ENCODE measurements at places on chromosomes 7 and 10.

DNA sequence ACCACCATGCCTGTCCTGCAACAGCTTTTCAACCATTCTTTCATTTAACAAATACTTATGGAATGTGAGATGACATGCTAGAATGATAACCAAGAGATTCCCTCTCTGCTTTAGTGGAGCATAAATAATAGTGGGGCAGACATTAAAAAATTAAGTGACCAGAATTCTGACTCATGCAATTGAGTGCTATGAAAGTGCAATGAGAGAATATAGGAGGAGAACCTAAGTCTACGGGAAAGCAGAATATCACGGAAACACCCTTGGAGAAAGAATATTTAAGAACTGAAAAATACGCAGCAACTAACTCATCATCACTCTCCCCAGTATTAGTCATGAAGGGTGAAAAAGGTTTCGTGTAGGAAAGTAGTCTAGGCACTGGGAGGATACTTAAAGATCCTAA, 7.1 kb downstream of the KIF5B start:
- DNase-seq, result no peak

- no peak for DNase-seq
These were observed 66.5 kb downstream of the CLRN3 start for GRCh38 chr10:127826154-127826725.

DNA sequence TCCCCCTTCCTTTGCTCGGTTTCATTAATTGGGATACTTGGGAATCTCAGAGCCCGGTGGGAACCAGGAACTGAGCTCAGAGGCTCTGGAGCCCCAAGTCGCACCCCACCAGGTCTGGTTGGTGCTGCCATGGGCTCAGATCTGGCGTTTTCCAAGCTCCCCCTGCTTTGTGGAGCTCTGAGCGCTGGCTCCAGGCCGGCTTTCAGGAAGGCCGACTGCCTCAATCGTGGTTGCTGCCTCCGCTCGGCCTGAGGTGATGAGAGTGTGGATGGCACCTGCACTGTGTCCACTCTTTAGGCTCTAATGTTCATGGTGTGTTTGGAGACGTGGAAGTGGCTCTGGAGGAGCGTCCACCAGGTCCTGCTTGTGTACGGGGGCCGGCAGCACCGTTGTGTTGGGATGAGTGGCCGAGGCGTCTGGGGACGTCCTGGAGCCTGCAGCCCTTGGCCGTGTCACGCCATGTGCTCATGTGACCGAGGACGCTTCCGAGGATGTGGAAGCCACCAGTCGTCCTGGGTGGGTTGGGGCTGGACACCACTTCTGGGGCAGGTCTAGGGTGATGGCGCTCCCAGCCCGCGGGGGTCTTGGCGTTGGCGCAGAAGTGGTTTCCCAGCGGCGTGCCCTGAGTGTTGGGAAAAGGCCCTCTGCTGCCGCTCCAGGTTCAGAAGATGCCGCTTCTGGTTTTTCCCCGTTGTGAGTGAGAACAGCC, 8.2 kb downstream of the INPP5A start:
- no peak for DNase-seq

GRCh38 chr10:47245731-47246350, 54.2 kb upstream of the GDF10 start:
- no peak for DNase-seq

- DNase-seq, result no peak
These were observed 47.5 kb downstream of the FAM53B start for GRCh38 chr10:124696446-124697392.

DNA sequence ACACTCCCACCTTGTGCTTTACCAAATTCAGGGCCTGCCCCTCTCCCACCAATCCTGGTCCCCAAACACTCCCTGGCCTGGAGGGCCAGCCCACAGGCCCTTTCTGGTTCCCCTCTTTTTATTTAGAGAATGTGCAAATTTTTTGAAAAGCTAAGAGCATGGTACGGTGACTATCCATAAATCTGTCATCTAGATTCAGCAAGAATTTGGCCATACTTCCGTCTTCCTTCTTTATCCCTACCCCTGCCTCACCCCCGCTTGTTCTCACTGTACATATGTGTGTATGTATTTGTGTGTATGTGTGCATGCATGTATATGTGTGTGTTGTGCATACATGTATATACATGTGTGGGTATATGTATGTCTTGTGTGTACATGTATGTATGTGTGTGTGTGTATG, 8.1 kb upstream of the TBRG4 start:
- DNase-seq, result no peak

DNA sequence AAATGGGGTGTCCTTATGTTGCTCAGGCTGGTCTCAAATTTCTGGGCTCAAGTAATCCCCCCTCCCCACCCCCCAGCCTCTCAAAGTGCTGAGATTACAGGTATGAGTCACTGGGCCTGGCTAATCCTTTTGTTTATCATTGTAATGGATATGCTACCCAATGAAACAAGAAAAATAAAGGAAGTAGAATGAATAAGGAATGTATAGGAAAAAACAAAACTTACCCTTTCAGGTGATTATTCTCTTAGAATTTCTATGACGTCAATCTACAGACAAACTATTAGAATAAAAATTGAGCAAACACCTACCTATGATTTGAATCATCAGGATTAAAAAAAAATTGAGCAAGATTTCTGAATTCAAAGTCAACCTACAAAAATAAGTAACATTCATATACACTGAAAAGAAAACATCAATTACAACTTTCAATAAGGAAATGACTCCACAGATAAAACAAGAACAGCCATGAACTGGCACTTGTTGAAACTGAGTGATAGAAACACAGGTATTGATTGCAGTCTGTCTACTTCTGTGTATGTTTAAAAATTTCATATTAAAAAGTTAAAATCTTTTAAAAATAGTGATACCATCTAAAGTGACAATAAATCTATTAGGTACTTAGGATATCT, 12.2 kb downstream of the ADAM12 start:
- no peak for DNase-seq

GRCh38 chr7:3162289-3162688, 118.6 kb upstream of the CARD11 start:
- DNase-seq, result no peak

DNA sequence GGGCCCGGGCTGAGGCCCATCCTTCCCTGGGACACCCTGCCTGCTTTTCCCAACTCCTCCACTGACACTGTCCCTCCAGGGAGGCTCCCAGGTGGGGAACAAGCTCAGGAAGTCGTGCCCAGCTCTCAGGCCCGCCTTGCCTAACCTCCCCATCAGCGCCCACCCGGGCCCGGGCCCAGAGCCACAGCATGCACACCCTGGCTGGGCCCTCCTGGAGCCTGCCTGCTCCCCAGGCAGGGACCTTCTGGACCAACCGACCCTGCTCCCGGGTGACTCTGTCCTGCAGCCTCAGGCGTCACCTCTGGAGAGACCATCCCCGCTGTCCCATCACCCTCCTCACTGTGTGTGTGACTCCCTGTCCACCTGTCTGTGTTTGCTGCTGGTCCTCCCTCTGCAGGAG, 1.8 kb upstream of the TMEM184A start:
- no peak for DNase-seq

GRCh38 chr10:71396711-71397295, at the start of gene CDH23:
TSS of gene CDH23 (plus strand) at chr10:71396920. CDS start at chr10:71439832, 42,912 bp downstream.
- no peak for DNase-seq

DNA sequence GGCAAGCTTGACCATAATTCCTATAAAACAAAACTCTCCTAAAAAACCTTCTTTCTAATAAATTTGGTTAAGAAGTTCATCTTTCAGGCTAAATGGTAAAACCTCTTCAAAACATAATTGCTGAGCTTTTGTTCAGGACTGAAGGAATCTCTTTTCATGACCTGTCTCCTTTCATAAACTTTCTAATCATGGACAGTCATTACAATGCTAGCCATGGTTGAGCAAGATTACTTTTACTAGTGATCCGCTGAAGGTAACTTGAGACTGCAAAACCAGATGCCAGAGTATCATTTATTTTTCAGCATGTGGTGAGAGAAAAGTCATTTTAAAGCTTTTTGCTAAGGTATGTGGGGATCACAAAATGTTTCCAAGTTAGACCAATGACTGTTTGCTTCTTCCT, 186.4 kb upstream of the RHOBTB1 start:
- no peak for DNase-seq

- no peak for DNase-seq
These were observed 75.8 kb downstream of the C1GALT1 start for GRCh38 chr7:7257899-7258692.

DNA sequence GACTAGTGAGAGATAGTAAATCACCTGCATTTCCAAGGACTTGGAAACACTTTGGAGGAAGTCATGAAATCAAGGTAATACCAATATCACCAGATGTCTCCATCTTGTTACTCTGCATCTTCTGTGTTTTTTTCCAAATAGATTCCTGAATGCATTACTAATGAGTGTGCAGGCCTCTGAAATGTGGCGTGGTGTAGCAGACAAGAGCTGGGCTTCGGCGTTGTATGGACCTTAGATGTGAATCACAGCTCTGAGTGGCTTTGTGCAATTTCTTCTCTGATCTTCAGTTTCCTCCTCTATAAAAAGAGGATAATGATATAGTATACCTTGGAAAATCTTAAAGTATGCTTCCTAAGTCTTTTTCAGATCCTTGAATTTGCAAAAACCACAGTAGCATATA, 9.6 kb upstream of the MYPN start:
- no peak for DNase-seq

- DNase-seq, result no peak
These were observed 175.3 kb downstream of the MBL2 start for GRCh38 chr10:52597189-52597863.

DNA sequence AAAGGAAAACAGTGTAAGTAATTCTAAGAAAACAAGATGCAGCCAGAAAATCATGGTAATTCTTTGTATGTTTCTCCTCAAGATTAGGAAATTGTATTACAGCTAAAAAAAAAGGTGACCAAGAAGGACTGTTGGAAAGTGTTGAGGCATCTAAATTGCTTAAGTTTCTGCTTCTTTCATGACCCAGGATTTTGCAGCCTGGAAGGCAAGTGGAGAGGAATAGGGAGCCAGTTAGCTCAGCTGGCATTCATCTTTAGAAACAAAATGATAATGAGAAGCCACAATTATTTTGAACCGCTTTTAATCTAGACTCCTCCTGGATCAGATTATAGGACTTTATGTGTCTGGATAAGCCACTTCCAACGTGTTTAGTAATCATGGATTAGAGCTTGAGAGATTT, 56.8 kb upstream of the TMEM229A start:
- no peak for DNase-seq

DNA sequence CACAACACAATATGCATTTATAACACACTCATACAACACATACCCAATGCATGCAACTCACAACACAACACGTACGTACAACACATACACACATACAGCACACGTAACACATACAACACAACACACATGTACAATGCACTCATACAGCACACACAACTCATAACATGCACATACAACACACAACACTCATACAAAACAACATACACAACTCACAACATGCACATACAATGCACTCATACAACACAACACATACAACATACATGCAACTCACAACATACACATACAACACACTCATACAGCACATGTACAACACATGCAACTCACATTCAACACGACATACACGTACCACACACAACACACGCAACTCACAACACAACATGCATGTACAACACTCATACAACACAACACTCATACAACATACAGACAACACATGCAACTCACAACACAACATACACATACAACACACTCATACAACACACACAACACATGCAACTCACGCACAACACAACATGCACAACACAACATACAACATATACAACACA, 21.8 kb downstream of the DIP2C start:
- DNase-seq, result no peak

Measured in erythroblast (primary cell).